ENCODE measurements at places on chromosomes 12 and 14. TPM values are rescaled to one million over a fixed set of nuclear protein-coding genes. Genes with fewer than 3 reads are reported as not detected.

DNA sequence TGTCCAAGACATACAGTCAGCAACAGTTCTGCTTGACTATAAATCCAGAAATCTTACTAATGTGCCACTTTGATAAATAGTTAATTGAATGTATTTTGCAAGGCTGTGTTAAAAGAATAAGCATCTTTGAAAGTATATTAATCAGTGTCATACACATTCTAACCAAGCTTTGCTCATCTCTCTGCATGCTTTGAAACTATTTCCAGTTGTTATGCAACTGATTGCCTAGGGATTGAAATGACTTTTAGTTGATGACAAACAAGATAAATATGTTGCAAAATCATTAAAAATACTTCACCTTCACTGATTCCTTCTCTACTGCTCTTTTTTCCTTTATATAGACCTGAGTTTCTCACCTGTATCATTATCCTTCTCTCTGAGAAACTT, 91.3 kb downstream of the AEBP2 start:
- H3K4me3 ChIP-seq: no peak overlapping the region
- H3K27me3 ChIP-seq: no peaks in the 10 kb centered on the region
- H3K27ac ChIP-seq: no peak overlapping the region
- peaks cover 8% of the 10 kb centered on the region for H3K36me3 ChIP-seq
- peaks cover 36% of the 10 kb centered on the region for H3K4me1 ChIP-seq

GRCh38 chr12:47139000-47139681, 59.4 kb upstream of the AMIGO2 start:
- DNase-seq: no peak
- H3K4me3 ChIP-seq: no peak overlapping the region
- H3K27ac ChIP-seq: no peak overlapping the region
- H3K27me3 ChIP-seq: no peaks in the 10 kb centered on the region
- peaks cover 51% of the 10 kb centered on the region for H3K36me3 ChIP-seq

DNA sequence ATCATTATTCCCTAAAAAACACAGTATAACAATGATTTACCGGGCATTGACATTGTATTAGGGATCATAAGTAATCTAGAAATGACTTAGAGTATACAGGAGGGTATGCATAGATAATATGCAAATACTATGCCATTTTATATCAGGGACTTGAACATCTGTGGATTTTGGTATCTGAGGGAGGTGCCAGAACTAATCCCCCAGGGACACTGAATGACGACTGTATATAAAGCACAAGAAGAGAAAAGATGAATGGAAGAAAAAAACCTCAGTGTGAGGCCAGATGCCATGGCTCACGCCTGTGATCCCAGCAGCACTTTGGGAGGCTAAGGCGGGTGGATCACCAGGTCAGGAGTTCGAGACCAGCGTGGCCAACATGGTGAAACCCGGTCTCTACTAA, 25.5 kb upstream of the COX6A1 start:
- no peaks in the 10 kb centered on the region for H3K4me1 ChIP-seq
- peaks cover 9% of the 10 kb centered on the region for H3K27me3 ChIP-seq
- no peak for DNase-seq
- H3K36me3 ChIP-seq: no peaks in the 10 kb centered on the region
- no peak overlapping the region for H3K27ac ChIP-seq

GRCh38 chr12:115828168-115828567, 449.3 kb downstream of the MED13L start:
- no peaks in the 10 kb centered on the region for H3K36me3 ChIP-seq
- DNase-seq: no peak
- H3K27ac ChIP-seq: no peak overlapping the region
- H3K4me3 ChIP-seq: no peak overlapping the region
- no peaks in the 10 kb centered on the region for H3K4me1 ChIP-seq

GRCh38 chr12:54428050-54429013, 9.3 kb upstream of the ITGA5 start:
- no peak overlapping the region for H3K4me3 ChIP-seq
- peaks cover 37% of the 10 kb centered on the region for H3K4me1 ChIP-seq
- no peaks in the 10 kb centered on the region for H3K27me3 ChIP-seq
- H3K36me3 ChIP-seq: no peaks in the 10 kb centered on the region
- no peak overlapping the region for H3K27ac ChIP-seq
- no peak for DNase-seq

DNA sequence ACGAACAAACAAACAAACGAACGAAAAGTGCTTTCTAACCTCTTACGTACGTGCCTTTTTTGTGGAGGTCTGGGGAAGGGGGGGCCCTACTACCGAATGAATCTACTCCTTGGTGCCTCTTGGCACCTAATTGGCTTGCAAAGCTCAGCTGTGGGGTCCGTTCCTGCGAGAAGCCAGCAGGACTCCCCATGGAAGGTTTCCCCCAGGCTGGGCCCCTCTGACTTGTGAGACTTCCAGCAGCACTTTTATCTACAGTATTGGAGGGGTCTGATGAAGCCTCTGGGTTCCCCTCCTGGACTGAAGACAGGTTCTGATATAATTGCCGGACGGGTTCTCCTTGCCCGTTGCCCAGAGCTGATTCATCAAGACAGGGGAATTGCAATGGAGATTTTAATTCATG, 1.2 kb upstream of the TMEM106C start:
- H3K27me3 ChIP-seq: peaks cover 8% of the 10 kb centered on the region
- H3K4me1 ChIP-seq: peaks cover 39% of the 10 kb centered on the region
- H3K36me3 ChIP-seq: peaks cover 7% of the 10 kb centered on the region
- H3K4me3 ChIP-seq: no peak overlapping the region
- DNase-seq: no peak

DNA sequence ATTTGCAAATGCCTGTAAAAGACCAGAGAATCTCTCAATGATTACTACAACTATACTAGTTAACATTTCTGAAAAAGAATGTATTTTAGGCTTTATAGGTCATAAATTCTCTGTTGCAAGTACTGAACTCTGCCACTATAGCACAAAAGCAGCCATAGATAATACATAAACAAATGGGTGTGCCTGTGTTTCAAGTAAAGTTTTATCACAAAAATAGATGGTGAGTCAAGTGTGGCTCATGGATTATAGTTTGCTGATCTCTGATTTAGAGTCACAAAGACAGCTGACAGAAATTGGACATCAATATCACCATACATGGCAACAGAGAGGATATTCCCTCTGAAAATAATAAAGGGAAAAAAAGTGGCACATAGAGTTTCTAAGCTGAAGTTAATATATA, 68.1 kb downstream of the FSCB start:
- H3K27me3 ChIP-seq: no peaks in the 10 kb centered on the region
- no peak overlapping the region for H3K4me3 ChIP-seq
- H3K36me3 ChIP-seq: no peaks in the 10 kb centered on the region
- no peak for DNase-seq
- H3K4me1 ChIP-seq: no peaks in the 10 kb centered on the region

GRCh38 chr14:68418174-68419118, 374.4 kb downstream of the ZFP36L1 start:
- no peak overlapping the region for H3K4me3 ChIP-seq
- no peak for DNase-seq
- H3K27me3 ChIP-seq: no peaks in the 10 kb centered on the region

GRCh38 chr12:70002097-70002911, 177.3 kb downstream of the MYRFL start:
- peaks cover 12% of the 10 kb centered on the region for H3K27me3 ChIP-seq
- no peaks in the 10 kb centered on the region for H3K4me1 ChIP-seq
- H3K36me3 ChIP-seq: peaks cover 9% of the 10 kb centered on the region
- no peak for DNase-seq

DNA sequence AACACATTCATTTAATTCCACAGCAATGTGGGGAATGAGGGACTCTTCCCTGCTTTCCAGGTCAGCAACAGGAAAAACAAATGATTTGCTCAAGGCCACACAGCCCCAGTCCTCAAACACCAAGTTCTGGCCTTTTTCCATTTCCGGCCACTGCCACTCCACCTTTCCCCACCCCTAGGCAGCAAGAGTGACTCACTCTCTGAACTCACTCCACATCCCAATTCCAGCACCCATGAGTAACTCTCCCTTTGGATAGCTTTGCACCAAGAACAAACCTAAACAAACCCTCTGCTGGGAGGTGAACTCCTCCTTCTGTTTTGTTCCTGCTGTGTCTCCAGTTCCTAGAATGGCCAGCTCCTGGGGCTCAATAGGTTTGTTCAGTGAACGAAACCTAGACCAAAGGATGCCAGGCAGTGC, 30.4 kb upstream of the PLEKHG6 start:
- H3K4me3 ChIP-seq: no peak overlapping the region
- no peaks in the 10 kb centered on the region for H3K36me3 ChIP-seq
- H3K4me1 ChIP-seq: peaks cover under 1% of the 10 kb centered on the region
- H3K27ac ChIP-seq: no peak overlapping the region

DNA sequence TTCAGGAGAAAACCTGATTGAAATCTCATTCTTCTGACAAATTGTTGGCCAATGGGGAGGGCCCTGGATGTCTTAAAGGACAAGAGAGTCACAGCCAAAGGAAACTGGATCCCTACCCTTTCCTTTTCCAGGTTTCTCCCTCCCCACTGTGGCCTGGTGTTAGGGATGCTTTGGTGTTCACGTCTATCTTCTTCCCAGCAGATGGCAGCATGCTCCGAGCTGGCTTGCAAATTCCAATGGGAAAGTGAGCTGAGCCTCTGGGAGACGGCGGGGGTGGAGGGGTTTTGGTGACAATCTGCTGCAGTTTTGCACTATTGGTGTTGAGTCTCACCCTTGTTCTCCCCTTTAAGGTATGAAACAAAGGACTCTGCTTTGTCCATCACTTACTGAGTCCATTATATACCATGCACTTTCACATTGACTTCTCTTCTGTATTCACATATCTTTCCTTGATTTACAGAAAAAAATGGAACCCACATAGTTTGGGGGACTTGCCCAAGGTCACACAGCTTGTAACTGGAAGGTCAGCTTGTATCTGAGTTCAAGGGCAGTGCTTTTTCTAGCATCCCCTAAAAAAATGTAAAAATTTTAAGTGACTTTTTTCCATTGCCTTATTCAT, 39.3 kb downstream of the CCDC177 start:
- no peak overlapping the region for H3K4me3 ChIP-seq
- H3K4me1 ChIP-seq: no peaks in the 10 kb centered on the region
- no peak overlapping the region for H3K27ac ChIP-seq
- H3K36me3 ChIP-seq: no peaks in the 10 kb centered on the region
- no peak for DNase-seq

DNA sequence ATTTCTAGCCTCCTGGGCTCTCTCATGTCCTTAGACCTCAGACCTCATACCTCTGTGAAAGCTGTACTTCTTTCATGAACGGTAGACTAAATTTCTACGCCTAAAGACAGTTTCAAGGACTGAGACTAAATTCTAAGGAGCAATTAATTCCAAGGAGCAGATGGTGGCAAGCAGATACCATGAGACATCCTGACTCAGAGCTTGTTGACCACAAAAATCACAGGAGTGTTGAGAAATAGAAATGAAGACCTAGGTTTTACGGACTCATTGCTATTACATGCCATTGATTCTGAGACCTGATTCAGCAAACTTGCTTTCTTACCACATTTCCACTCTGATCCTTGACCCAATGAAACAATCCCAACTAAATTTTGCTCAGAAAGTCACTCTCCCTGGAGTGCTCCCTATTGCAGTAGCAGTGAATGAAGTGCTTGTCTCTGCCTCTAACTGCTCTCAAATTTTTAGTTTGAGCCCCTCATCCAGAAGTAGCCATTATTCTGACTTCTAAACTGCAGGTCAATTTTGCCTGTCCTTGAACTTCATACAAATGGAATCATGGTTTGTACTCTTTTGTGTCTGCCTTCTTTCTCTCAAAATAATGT, 52.0 kb downstream of the PEX5 start:
- no peaks in the 10 kb centered on the region for H3K4me1 ChIP-seq
- no peak overlapping the region for H3K4me3 ChIP-seq
- no peak overlapping the region for H3K27ac ChIP-seq

DNA sequence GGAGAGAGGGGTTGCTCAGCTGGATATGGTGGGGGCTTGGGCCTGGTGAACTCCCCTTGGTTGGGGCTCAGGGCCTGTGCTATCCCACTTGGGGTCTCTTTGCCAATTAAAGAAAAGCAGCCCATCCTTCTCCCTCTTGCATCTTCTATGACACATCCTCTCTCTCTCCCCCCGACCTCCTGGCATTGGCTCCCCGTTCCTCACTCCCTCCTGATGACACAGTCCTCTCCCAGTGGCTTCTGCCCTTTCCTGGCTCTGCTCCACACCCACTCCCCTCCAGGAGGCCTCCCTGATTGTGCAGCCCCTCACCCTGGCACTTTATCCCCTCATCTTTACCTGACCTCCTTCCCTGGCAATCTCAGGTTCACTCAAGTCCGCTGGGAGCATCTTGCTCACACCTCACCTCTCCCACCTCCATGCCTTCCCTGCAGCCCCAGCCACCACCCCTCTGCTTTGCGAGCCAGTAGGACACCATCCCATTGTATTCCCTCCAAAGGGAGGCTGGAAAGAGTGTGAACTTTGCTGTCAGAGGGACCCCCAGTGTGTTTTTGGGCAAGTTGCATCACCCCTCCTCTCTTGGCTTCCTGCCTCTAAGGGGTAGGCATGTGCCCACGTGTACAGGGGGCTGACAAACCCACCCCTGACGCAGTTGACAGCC, 10.7 kb downstream of the KRT80 start:
- H3K4me3 ChIP-seq: no peak overlapping the region
- no peaks in the 10 kb centered on the region for H3K27me3 ChIP-seq
- DNase-seq: no peak
- H3K27ac ChIP-seq: peak overlapping the region; percentile 55
- H3K4me1 ChIP-seq: no peaks in the 10 kb centered on the region
- H3K36me3 ChIP-seq: no peaks in the 10 kb centered on the region

DNA sequence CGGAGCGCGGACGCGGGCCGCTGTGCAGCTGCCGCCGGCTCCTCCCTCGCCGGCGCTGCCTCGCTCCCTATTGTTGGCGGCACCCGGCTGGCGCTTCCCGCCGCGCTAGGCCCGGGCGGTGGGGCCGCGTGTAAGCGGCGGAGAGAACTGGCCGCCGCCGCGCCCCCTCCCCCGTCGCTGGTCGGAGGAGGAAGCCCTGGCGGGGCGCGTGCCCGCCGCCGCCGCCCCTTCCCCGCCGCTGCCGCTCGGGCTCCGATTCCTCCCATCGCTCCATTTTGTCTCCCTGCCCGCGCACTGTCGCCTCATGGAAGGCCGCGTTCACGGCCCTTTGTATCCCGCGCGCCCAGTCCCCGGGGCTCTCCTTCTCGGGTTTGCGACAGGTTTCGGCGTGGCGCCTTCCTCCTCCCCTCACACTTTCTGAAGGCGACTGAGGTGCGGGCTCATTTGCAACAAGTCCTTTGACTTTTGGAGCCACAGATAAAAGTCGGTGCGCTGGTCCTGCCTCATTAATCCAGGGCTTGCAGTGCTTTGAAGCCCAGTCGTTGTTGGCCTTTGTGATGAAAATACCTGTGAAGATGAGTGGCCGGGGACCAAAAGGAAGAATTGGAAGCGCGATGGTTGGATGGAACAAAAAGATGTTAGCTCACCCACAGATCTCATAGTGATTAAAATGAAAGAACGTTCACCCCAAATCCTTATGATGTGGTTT, 707 bp downstream of the CPSF6 start:
- no peaks in the 10 kb centered on the region for H3K36me3 ChIP-seq
- peak overlapping the region; percentile 99 for H3K27ac ChIP-seq
- peak; percentile 58 for DNase-seq
- peak overlapping the region; percentile 100 for H3K4me3 ChIP-seq
- H3K4me1 ChIP-seq: peaks cover 46% of the 10 kb centered on the region
- H3K27me3 ChIP-seq: no peaks in the 10 kb centered on the region

Gene CABP1
- total RNA-seq: 0.34 TPM

Gene LMNTD1
- not detected for total RNA-seq

Gene TMEM120B
- 13.3 TPM for total RNA-seq

Gene ANAPC5
- 133 TPM for total RNA-seq

Gene CGRRF1
- 24.3 TPM for total RNA-seq

Gene RECQL
- total RNA-seq: 58.3 TPM
